GM12892 (cell line): ENCODE measurements at places on chromosomes 2 and 18.

DNA sequence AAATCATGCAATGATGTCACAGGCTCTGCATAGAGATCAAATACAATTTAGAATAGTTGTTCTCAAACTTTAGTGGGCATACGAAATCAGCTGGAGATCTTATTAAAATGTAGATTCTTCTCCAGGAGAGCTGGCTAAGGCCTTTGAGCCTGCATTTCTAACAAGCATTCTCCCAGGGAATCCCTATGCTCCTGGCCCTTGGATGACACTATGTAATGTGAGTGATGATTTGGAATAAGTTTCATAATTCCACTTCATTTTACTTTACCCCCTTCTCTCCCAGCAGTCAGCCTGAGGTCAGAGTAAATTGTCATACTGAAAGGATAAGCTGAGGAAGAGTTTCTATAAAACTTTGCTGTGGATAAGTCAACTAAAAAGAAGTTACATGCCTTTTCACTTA lies 189.1 kb downstream of the UBE2E3 start:
- no peak for DNase-seq

- no peak for DNase-seq
These were observed 71.1 kb downstream of the LDLRAD4 start for GRCh38 chr18:13289481-13290205.

DNA sequence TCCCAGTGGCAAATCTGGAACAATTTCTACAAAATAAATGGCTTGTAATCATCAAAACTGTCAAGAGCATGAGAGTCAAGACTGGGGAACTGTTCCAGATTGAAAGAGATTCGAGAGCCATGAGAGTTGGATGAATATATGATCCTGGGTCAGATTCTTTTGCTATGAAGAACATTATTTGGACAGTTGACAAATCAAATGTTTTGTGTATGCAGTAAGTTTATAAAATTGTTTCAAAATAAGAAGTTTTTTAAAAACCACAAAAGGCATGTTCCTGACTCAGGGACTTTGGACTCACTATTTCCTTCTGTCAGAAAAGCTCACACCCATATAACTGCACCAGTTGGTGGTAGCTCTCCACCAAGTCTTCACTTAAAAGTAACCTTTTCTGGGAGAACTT lies 38.5 kb downstream of the ROCK2 start:
- DNase-seq = no peak

DNA sequence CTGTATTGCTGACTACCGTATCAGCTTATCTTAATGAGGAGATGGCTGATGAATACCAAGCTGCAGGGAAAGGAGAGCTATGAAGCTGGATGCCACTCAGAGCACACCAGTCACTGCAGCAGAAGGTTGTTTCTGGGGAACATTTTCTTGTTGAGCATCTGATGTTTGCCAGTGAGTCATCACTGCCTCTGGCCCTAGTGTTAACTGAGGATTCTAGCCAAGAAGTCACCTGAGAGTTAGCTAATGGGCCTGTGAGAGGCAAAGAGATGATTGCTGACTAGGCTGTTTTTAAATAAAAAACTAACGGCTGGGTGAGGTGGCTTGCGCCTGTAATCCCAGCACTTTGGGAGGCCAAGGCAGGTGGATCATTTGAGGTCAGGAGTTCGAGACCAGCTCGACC lies 37.9 kb downstream of the CCDC150 start:
- DNase-seq = no peak

- DNase-seq = no peak
These were observed 49.0 kb downstream of the PIAS2 start for GRCh38 chr18:46868169-46868921.

DNA sequence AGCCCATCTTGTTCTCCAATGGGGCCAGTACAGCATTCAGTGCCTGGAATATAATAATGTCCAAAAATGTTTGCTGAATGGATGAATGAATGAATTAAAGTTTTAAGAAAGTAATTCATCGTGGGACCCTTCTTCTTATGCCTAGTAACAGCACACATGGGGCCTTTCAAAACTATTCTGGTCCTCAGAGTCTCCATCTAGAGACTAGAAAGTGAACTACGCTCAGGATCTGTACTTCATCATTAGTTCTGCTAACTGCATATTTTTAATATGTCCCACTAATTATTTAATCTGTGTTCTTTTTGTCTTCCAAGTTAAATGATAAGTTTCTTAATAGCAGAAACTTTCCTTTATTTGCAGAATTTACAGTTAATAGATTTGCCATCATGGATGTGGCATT lies 172.5 kb downstream of the SMAD2 start:
- no peak for DNase-seq

DNA sequence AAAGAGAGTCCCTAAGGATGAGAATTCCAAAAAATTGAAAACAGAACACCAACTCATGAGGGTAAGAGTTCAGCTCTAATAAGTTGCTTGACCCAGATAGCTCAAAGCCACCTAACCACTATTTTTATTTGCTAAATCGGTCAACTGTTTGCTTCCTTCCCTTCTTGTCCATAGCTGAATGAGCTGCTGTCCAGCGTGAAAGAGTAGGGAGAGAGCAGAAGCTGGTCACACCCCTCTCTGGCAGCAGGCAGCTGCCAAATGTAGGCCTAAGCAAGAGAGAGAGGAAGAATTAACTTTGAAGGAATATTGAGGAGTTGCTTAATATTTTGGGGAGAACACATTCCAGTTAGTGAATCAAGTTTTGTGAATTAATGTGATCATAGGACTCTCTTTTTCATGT lies 25.9 kb downstream of the AQP4 start:
- DNase-seq = no peak

DNA sequence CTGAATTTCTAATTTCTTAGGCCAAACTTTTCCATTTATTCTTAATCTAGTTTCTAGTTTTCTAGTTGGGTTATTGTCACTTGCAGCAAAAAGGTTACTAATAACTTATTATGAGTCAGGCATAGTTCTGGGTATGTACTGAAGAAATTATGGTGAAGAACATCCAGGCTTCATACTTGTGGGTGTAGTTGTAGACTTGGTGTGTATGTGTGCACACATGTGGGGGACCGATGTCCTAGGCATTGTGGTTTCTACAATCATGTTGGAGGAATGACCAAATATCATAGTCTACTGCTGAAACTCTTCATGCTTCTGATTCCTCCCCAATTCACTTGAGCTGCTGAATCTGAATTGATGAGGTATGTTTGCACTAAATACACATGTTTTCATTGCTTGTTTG lies 141.2 kb downstream of the PMAIP1 start:
- DNase-seq = no peak
